ENCODE measurements at places on chromosomes 11 and 22. TPM values are rescaled to one million over a fixed set of nuclear protein-coding genes. Genes with fewer than 3 reads are reported as not detected.

SHANK2 gene
- polyA plus RNA-seq: 35.8 TPM

SCN4B gene
- polyA plus RNA-seq: 30.7 TPM

SHISA8 gene
- polyA plus RNA-seq: 3.0 TPM

H19 gene
- 701 TPM for polyA plus RNA-seq

VWCE gene
- 5.3 TPM for polyA plus RNA-seq

ARHGEF17 gene
- polyA plus RNA-seq: 83.6 TPM

All from spinal cord (tissue), 10 donors.